ENCODE measurements at places on chromosomes 4 and X.

DNA sequence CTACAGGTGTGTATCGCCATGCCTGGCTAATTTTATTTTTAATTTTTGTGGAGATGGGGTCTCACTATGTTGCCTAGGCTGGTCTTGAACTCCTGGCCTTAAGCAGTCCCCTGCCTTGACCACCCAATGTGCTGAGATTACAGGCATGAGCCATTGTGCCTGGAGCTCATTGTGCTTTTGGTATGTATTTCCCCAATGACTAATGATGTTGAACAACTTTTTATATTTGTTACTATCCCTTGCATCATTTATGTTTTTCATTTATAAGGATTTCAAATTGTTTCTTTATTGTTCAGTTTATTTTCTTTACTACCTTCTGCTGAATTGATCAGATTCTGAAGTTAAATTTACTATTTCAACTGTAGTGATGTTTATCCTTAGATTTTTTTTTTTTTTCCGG is 199.7 kb downstream of the CEP135 start:
- no peak for DNase-seq

- no peak for DNase-seq
These were observed 755.5 kb downstream of the STIM2 start for GRCh38 chr4:27616166-27616565.

- peak; percentile 43 for DNase-seq
These were observed 145.0 kb downstream of the SOWAHB start for GRCh38 chr4:76752861-76753501.

GRCh38 chrX:153637121-153638040 is 9.6 kb upstream of the DUSP9 start:
- DNase-seq = no peak

- no peak for DNase-seq
These were observed 53.0 kb upstream of the DAPP1 start for GRCh38 chr4:99763635-99764101.

- DNase-seq = no peak
These were observed 125.8 kb upstream of the LNX1 start for GRCh38 chr4:53717064-53717549.

DNA sequence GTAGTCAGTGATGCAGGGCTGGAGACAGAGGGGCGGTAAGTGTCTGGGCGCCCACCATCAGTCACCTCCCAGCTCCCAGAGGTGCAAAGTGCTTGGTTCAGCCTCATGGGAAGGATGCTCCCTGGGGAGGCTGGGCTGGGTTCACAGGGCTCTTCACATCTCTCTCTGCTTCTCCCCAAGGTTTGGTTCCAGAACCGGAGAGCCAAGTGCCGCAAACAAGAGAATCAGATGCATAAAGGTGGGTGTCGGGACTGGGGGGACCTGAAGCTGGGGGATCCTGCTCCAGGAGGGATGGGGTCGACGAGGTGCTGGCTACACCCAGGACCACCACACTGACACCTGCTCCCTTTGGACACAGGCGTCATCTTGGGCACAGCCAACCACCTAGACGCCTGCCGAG is 10.1 kb downstream of the SHOX start:
- DNase-seq = no peak

DNA sequence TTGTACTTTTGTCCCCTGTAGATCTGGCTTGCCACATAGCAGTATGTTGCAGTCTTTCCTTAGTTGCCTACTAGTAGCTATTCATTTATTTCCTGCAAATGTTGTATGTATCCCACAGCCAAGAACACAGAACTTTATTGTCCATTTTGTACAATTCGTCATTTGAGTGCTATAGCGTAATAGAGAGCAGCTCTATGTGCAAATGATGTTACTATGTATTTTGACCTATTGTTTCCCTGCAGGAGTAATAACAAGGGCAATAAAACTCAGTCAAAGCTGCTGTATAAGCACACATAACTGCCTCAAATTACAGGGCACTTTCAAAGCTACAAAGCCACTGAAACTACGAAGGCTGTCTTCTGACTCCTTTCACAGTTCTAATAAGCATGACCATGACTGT is 48.1 kb downstream of the NRK start:
- no peak for DNase-seq

DNA sequence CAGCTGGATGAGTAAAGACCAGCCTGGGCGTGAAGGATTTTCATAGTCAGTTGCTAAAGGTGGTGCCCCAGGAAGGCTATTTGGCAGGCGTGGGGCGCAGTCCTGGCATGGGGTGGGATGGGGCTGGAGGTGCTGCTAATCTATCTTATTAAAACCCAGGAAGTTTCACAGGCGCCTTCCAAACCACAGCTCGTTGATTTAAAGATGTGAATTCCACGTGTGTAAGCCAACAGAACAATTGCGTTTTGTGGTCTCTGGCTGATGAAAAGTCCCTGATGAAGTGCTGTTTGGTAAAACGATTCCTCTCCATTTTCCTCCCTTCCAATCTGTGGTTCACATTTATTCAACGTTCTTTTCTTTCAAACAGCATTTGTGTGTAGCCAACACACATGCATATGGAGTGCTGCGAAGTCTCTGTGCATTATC is 105.0 kb downstream of the TBL1X start:
- DNase-seq = no peak

GRCh38 chrX:112677167-112677566 is 2.6 kb downstream of the LHFPL1 start:
- no peak for DNase-seq

DNA sequence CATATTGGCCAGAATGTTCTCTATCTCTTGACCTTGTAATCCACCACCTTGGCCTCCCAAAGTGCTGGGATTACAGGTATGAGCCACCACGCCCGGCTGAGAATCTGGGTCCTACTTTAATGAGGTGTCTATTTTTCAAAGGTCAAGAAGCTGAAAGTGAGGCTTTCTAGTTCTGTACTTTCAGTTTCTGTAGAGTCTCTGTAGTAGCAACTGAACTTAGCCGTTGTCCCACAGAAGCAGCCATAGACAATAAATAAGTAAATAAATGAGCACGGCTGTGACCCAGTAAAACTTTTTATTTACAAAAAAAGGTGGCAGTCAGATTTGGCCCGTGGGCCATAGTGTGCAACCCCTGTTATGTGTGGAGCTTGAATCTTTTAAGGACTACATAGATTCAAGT is 92.0 kb downstream of the FNIP2 start:
- no peak for DNase-seq

GRCh38 chr4:143207555-143207954 is 22.8 kb downstream of the USP38 start:
- DNase-seq = no peak

- DNase-seq = no peak
These were observed 6.9 kb upstream of the RELL1 start for GRCh38 chr4:37693030-37693429.

GRCh38 chrX:29744966-29745365 is 470.4 kb upstream of the MAGEB2 start:
- DNase-seq = no peak

GRCh38 chr4:41572516-41572915 is 34.6 kb downstream of the LIMCH1 start:
- DNase-seq = no peak

GRCh38 chr4:1013225-1014073 is 2.0 kb downstream of the FGFRL1 start:
- no peak for DNase-seq

DNA sequence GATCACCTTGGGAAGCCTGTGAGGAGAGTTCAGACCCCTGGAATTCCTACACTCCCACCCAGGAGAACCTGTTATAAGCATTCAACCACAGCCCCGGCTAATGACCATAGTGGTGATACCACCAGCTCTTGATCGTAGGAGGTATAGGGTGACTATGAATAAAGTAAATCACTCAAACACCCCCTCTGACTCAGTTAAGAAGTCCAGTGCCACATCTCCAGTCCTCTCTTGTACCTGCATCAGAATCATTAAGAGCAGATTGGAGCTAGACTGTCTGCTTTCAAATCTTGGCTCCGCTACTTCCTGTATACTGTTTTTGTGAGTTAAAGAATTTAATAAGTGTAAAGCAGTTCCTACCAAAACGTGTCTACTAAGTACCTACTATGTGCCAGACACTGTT is 565.1 kb upstream of the DIPK2B start:
- DNase-seq = no peak

GRCh38 chr4:149353241-149353640 is 462.4 kb downstream of the IQCM start:
- no peak for DNase-seq

DNA sequence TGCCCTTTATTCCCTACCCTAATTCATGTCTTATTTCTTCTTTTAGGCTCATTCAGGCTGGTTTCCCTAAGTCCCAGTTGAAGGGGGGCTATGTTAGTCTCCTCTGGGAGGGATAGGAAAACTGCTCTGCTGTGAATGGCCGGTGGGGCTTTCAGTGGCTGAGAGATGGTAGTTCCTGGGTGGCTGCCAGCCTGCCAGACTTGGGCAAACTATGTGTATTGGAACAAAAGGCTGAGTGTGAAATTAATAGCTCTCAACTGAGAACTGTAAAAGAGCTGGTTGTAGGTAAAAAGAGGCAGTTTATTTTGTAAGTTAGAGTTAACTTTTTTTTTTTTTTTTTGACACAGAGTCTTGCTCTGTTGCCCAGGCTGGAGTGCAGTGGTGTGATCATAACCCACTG is 28.8 kb downstream of the ARHGAP10 start:
- peak; percentile 24 for DNase-seq

GRCh38 chr4:91611782-91612181 is 692.0 kb upstream of the GRID2 start:
- DNase-seq = no peak

DNA sequence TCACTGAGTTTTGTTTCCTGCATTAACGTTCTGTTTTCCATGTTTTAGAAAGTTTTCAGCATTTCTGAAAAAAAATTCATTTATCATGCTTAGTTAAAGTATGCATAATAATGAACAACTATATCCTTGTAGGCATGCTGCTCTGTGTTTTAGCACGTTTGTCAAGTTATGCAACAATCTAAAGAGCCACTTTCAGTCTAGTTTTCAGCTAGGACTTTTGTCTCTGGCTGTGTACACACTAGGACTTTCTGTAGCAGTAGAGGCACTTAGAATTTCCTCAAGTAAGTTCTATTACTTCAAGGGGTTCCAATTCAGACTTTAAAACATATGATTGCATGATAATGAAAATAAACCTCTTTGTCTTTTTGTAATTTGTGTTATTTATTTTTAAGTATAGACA is 12.4 kb downstream of the DCAF8L1 start:
- DNase-seq = no peak

DNA sequence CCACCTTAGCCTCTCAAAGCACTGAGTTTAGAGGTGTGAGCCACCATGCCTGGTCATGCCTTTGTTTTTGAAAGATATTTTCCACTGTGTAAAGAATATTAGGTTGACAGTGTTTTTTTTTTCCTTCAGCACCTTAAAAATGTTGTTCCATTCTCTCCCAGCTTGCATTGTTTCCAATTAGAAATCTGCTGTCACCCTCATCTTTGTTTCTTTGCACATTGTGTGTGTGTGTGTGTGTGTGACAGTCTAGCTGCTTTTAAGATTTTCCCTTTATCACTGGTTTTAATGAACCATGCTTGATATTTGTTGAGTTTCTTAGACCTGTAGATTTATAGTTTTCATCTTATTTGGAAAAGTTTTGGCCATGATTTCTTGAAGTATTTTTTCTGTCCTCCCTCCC is 79.0 kb upstream of the NKX1-1 start:
- DNase-seq = no peak

- DNase-seq = no peak
These were observed 244.9 kb downstream of the FRMPD4 start for GRCh38 chrX:12383196-12383595.
